Cerebellum (tissue), 4 donors: ENCODE measurements at places on chromosomes 6 and 20. TPM values are rescaled to one million over a fixed set of nuclear protein-coding genes. Genes with fewer than 3 reads are reported as not detected.

- DNase-seq = peak; percentile 50
These were observed at the start of gene ADGB for GRCh38 chr6:146598772-146599405. ADGB (plus strand) TSS chr6:146598972; CDS start chr6:146599041, 69 bp downstream.

PRRT1 gene
- 1.2 TPM for total RNA-seq

DNA sequence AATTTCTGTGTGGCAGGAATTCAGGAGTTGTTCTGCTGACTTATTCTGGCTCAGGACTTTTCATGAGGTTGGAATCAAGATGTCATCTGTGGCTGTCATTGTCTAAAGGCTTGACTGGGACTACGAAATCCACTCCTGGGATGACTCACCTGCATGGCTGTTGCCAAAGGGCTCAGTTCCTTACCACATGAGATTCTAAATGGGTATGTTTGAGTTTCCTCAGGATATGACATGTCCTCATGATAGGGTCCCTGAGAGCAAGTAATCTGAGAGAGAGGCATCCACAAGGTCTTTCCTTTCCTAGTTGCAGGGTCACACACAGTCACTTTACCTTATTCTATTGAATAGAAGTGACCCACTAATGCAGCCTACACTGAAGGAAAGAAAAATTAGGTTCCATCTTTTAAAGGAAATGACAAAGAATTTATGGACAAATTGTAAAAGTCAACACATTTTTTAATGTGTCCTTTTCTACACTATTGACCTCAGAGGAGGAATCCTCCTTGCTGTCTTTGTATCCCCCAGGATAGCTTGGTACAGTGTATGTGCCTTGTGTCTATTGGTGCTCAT lies 1025.0 kb upstream of the GJE1 start:
- no peak for DNase-seq

FAM217A gene
- not detected for total RNA-seq

- DNase-seq = no peak
These were observed 27.1 kb downstream of the COX4I2 start for GRCh38 chr20:31664696-31665354.

DNA sequence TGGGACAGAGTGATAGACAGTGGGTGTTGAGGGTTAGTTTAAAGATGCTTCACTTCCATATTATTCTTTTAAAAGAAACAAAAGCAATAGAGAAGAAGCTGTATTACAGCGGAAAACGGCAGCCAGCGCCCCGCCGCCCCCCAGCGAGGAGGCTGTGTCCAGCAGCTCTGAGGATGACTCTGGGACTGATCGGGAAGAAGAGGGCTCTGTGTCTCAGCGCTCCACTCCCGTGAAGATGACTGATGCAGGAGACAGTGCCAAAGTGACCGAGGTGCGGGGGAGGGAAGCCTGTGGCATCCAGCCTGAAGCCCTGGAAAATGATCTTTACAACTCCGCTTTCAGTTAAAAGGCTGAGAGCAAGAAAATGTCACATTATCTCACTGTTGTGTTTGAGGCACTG lies 100.2 kb downstream of the FIG4 start:
- DNase-seq = peak; percentile 56

VARS2 gene
- 49.5 TPM for total RNA-seq

DNA sequence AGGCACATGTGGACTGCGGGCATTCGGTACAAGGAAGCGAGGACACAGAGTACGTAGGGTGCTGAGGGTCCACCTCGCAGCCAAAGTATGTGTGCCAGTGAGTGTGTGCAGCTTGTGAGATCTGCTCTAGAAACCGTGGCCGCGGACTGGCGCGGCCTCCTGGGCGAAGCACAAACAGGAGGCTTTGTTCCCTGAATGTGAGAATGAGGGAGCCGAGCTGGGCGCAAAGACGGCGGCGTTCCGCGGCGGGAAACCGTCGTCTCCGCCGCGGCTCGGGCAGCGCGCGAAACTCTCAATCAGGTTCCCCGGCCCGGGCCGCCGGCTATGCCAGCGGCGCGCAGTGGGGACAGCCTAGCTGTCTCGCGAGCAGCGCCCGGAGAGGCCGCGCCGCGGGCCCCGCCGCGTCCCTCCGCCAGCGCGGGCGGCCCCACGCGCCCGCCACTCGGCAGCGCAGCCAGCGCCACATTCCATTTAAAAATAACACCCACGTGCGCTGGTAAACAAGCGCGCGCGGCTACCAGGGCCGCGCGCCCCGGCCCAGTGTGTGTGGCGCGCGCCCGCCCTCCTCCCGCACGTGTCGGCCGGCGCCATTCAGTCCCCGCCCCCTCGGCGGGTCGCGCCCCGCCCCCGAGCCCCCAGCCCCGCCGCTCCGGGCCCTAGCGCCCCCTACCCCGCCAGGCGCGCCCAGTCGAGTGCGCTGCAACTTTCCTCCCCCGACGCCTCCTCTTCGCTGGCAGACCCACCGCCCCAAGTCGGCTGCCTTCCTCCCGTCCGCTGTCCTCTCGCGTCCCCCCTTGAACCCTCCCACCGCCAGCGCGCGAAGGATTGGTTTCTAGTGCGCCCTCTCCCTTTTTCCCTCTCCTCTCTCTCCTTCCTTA lies 3.0 kb upstream of the FOXO3 start:
- DNase-seq = peak; percentile 89

BTN2A1 gene
- 14.1 TPM for total RNA-seq

DNA sequence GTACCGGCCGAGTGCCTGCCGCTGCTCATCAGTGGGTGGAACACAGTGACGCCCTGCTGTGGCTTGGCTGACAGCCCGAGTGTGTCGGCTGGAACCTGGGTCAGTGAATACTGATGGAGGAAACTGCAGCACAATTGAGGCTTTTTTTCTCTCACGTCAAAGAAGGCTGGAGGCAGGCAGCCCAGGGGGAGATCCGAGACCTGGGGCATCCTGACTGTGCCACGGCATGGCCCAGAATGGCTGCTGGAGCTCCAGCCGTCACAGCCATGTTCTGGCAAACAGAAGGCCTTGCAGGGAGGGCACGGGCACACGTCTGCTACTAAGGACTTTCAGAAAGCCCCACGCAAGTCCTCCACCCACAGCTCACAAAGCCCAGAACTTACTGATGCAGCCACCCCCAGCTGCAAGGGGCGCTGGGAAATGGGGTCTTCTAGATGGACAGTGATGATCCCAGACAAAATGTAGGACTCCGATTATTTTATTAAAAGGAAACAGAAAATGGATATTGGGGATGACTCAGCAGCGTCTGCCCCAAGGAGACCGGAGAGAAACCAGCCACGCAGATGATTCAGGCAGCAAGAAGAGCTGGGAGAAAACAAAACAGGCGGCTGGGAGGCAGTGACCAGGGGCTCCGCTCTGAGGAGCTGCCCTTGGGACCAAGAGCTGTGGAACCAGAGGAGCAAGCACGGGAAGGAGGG lies 140.0 kb downstream of the TAF4 start:
- no peak for DNase-seq
